ENCODE measurements at places on chromosomes 3 and 15.

DNA sequence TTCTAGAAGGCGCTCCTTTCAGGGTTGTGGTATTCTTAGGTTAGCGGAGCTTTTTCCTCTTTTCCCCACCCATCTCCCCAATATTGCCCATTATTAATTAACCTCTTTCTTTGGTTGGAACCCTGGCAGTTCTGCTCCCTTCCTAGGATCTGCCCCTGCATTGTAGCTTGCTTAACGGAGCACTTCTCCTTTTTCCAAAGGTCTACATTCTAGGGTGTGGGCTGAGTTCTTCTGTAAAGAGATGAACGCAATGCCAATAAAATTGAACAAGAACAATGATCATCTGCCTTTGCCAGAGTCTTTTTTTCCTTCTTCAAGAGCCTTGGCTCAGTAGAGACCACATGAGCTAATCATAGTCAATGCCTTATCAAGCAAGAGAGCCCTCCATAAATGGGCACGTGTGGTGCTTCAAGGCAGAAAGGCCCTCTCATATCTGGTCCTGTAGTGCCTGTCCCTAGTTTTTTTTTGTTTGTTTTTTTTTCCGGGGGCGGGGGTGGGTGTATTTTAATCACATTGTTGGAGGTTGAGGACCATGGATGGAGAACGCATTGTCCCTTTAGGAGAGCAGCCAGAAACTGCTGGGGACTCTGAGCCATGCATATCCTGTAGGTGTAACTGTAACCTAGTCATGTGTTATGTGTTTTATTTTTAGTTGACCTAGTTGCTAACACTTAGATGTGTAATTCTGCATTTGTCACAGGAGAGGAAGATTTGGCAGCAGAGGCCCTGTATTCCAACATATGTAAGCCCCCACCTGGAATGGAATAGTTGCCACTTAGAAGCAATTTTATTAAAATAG is 64.7 kb upstream of the ACAD9 start:
- no peak for DNase-seq

DNA sequence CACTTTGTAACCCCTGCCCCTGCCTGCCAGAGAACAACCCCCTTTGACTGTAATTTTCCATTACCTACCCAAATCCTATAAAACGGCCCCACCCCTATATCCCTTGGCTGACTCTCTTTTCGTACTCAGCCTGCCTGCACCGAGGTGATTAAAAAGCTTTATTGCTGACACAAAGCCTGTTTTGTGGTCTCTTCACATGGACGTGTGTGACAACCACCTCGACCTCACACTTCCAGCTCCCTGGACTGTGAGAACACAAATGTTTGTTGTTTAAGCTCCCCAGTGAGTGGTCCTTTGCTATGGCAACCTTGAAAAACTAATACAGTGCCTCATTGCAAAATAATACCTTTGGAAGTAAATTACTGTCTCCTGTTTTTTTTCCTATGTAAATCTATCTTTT is 299.2 kb upstream of the POU1F1 start:
- no peak for DNase-seq

GRCh38 chr3:130795396-130795795 is 48.8 kb upstream of the PIK3R4 start:
- no peak for DNase-seq

GRCh38 chr3:171556148-171556547 is 95.9 kb upstream of the TNIK start:
- DNase-seq: no peak

- no peak for DNase-seq
Measured at GRCh38 chr3:26118165-26118564, 328.3 kb downstream of the OXSM start.

All from CD4-positive, alpha-beta T cell treated with Interleukin-12 subunit alpha and Interleukin-12 subunit beta, for 1 hour (primary cell).